ENCODE measurements at places on chromosomes 5 and 9.
A peak's percentile ranks its signal among the peaks of the same experiment; 100 is the strongest.

DNA sequence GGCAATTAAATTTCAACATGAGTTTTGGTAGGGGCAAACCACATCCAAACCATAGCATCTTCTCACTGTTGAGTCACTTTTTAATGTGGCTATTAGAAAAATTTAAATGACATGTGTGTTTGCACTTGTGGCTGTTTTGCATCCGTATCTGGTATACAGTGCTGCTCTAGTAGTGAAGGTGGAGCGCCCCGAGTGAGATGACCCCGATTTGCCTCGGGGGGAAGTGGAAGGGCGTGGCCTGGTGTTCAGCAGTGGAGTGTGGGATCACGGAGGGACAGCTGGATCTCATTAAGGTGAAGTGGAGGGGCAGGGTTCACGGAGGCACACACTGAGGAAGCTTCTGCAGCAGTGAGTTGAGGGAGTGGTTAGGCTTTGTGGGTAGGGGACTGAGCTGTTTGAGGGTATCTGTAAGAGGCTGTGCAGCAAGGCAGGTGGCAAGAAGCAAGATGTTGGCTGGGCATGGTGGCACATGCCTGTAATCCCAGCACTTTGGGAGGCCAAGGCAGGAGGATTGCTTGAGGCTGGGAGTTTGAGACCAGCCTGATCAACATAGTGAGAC, 6.2 kb upstream of the GMCL2 start:
- H3K27me3 ChIP-seq: peaks cover 19% of the 10 kb centered on the region
- H3K4me1 ChIP-seq: peaks cover 23% of the 10 kb centered on the region
- H3K4me3 ChIP-seq: no peak overlapping the region
- peaks cover 4% of the 10 kb centered on the region for H3K36me3 ChIP-seq
- H3K27ac ChIP-seq: peak overlapping the region; percentile 65
- no peak for DNase-seq

DNA sequence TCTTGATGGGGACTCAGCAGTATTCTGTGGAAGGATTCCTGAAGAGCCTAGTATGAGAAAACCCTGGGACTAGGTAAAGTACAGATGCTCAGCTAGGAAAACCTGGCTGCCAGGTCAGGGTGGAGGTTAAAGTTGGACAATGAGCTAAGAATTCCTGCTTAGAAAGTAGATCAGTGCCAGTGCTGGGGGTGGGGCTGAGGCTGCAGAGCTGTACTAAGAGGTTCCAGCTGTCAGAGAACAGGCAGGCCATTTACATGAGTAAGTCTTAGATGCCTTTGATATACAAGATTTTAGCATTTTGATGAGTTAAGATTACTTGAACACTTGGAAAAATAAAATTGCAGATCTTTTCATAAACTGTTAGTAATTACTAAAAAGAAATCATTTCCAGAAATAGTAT, 332.3 kb upstream of the NUDT12 start:
- H3K4me3 ChIP-seq: no peak overlapping the region
- no peaks in the 10 kb centered on the region for H3K4me1 ChIP-seq
- H3K36me3 ChIP-seq: no peaks in the 10 kb centered on the region
- no peaks in the 10 kb centered on the region for H3K27me3 ChIP-seq

DNA sequence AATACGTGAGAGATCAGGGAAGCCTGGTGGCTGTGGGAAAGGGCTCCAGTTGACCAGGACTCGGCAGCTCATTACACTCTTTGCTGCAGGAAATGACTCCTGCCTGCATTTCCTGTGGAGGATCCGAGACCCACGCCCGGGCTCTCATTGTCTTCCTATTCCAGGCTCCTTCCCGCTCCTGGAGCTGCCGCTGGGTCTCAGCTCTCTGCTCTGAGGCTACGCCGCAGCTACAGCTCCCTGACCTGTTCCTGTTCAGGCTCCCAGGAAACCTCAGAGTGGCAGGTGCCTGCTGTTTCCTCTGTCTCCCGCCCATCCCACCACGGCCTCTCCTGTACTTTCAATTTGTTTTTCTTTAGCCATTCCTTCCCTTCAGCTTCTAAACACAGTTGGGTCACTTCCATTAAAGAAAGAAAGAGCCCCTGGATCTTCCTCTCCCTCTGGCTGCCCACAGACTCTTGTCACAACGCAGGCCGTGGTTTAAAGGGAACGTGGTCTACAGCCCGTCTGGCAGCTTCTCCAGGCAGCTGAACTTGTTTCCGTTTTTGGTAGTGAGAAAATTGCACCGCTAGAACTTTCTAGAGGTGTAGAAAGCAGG, 71.5 kb downstream of the IL6ST start:
- peak overlapping the region; percentile 76 for H3K4me3 ChIP-seq
- peaks cover 22% of the 10 kb centered on the region for H3K4me1 ChIP-seq
- peak; percentile 40 for DNase-seq
- no peaks in the 10 kb centered on the region for H3K36me3 ChIP-seq

GRCh38 chr5:116536316-116537083, 38.1 kb downstream of the SEMA6A start:
- no peak for DNase-seq
- H3K4me1 ChIP-seq: no peaks in the 10 kb centered on the region
- H3K27me3 ChIP-seq: no peaks in the 10 kb centered on the region
- H3K4me3 ChIP-seq: no peak overlapping the region

DNA sequence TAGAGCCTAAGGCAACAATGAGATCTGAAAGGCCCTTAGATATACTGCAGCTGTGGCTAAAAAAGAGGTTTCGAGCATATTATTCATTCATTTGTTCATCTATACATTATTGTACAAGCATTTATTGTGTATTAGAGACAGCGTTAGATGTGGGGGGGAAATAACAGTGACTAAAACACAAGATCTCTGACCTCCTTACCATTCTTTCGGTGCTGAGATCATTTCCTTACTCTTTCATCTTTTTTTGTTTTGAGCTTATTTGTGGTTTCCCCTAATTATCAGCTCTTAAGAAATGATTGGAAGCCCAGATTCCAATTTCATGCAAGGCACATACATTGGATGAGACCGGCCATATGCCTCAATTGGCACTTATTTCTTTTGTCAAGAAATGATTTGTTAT, 113.2 kb downstream of the SEC61B start:
- peaks cover 36% of the 10 kb centered on the region for H3K27me3 ChIP-seq
- peaks cover 14% of the 10 kb centered on the region for H3K4me1 ChIP-seq
- H3K27ac ChIP-seq: no peak overlapping the region
- DNase-seq: no peak

GRCh38 chr5:154470947-154471870, 6.8 kb downstream of the HAND1 start:
- H3K27ac ChIP-seq: no peak overlapping the region
- peaks cover 80% of the 10 kb centered on the region for H3K27me3 ChIP-seq
- H3K4me1 ChIP-seq: peaks cover 14% of the 10 kb centered on the region

GRCh38 chr5:92991581-92992067, 589.4 kb downstream of the NR2F1-AS1 start:
- H3K36me3 ChIP-seq: no peaks in the 10 kb centered on the region
- H3K27ac ChIP-seq: no peak overlapping the region
- no peak for DNase-seq
- H3K4me1 ChIP-seq: no peaks in the 10 kb centered on the region
- no peaks in the 10 kb centered on the region for H3K27me3 ChIP-seq
- no peak overlapping the region for H3K4me3 ChIP-seq

DNA sequence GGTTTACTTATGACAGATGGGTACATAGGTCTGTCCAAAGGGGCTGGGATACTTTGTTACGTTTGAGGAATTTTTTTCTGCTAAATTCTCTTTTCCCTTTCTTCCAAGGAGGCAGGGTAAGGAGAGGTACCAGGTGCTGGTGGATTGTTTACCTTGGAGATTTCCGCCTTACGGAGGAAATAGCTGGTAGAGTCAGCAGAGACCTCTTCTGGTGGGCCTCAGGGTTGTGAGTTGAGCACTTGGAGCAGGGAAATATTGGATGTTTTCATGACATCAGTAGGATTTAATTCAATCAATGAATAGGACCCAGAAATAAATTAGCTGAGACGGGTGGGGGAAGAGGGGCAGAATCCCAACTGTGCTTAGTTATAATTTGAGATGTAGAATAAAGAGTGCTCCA, 60.0 kb upstream of the TAF11L2 start:
- H3K36me3 ChIP-seq: no peaks in the 10 kb centered on the region
- H3K27ac ChIP-seq: no peak overlapping the region
- H3K4me3 ChIP-seq: no peak overlapping the region
- no peak for DNase-seq
- no peaks in the 10 kb centered on the region for H3K4me1 ChIP-seq
- H3K27me3 ChIP-seq: no peaks in the 10 kb centered on the region

DNA sequence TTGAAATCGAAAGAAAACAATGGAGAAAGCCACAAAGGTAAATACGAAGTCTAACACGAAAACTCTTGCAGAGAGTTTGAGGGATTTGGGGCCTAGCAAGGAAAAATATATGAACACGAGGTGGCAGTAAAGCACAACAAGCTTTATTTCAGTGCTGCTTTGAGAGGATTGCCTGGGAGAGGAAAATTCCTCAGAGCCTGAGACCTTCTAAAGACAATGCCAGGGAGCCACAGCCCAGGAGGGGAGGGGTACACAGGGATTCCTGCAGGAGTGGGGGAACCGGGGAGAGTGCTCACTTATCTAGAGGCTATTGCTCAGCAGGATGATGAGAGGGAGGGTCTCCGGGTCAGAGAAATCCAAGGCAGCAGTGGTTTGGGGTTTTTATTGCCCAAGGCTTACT, 134.9 kb upstream of the ADCY2 start:
- no peak overlapping the region for H3K4me3 ChIP-seq
- no peaks in the 10 kb centered on the region for H3K27me3 ChIP-seq
- DNase-seq: no peak
- H3K36me3 ChIP-seq: no peaks in the 10 kb centered on the region
- no peaks in the 10 kb centered on the region for H3K4me1 ChIP-seq
- H3K27ac ChIP-seq: no peak overlapping the region

DNA sequence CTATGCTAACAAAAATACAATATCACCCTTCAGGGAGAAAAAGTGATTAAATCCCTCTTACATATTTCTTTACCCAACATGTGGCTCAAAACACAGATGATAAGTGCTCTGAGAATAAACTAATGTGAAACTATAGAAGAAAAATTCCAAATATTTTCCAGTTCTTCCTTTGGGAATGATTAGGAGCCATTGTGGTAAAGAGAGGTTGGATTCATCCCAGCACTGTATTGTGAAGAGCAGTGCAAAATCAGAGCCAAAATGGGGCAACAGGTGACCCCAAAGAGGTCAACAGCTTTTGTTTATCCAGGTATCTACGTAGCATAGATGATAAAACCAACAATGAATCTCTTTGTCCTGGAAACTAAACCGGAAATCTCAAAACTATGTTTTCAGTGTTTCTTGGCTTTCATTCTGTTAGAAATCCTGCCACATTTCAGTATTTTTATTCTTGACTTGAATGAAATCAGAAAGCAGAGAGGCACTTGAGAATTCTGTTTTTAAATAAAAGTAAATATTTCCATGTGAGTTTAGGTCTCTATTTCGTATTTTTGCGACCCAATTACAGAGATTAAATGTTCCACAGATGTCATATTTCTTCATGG, 120.4 kb upstream of the FST start:
- H3K27me3 ChIP-seq: no peaks in the 10 kb centered on the region
- no peak overlapping the region for H3K27ac ChIP-seq
- DNase-seq: no peak
- no peak overlapping the region for H3K4me3 ChIP-seq
- no peaks in the 10 kb centered on the region for H3K36me3 ChIP-seq

GRCh38 chr5:129377504-129377903, 82.6 kb upstream of the ADAMTS19 start:
- no peaks in the 10 kb centered on the region for H3K4me1 ChIP-seq
- no peaks in the 10 kb centered on the region for H3K36me3 ChIP-seq
- no peak for DNase-seq
- H3K27me3 ChIP-seq: no peaks in the 10 kb centered on the region
- no peak overlapping the region for H3K4me3 ChIP-seq
- no peak overlapping the region for H3K27ac ChIP-seq

GRCh38 chr9:6870650-6871477, 113.1 kb downstream of the KDM4C start:
- no peak overlapping the region for H3K27ac ChIP-seq
- DNase-seq: no peak
- no peak overlapping the region for H3K4me3 ChIP-seq
- peaks cover 31% of the 10 kb centered on the region for H3K4me1 ChIP-seq
- no peaks in the 10 kb centered on the region for H3K27me3 ChIP-seq
- peaks cover 29% of the 10 kb centered on the region for H3K36me3 ChIP-seq

GRCh38 chr5:175712681-175713085, 54.8 kb downstream of the HRH2 start:
- H3K36me3 ChIP-seq: peaks cover 9% of the 10 kb centered on the region
- H3K27me3 ChIP-seq: no peaks in the 10 kb centered on the region
- no peak overlapping the region for H3K4me3 ChIP-seq
- no peak for DNase-seq

DNA sequence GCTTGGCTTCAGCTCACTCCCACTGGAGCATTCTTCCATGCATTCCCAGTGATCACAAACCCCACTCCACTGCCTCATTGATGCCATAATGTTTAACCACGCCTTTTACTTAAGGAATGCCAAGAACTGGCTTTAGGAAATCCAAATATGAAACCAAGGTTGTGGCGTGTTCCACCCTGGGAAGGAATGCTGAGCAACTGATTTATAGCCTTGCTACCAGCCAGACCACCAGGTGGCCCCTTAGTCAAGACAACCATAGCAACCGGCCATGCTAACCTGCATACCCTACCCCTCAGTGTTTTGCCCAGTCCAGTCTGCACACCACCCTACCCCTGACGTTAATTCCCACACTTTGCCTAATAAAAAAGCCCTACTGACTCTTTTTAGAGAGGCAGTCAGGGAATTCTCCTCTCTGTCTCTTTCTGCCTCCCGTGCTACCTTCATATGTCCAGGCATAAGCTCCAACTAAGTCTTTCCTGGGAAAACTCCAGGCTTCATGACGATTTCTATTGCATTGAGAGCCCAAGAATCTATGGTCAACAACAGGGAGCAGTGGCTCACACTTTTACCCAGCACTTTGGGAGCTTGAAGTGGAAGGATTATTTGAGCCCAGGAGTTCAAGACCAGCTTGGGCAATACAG, 27.0 kb upstream of the PRRC2B start:
- no peak overlapping the region for H3K4me3 ChIP-seq
- H3K27me3 ChIP-seq: no peaks in the 10 kb centered on the region
- H3K27ac ChIP-seq: no peak overlapping the region
- H3K36me3 ChIP-seq: no peaks in the 10 kb centered on the region

- H3K27ac ChIP-seq: peak overlapping the region; percentile 94
- peaks cover 59% of the 10 kb centered on the region for H3K4me1 ChIP-seq
- peaks cover 25% of the 10 kb centered on the region for H3K36me3 ChIP-seq
These were observed 1.3 kb downstream of the TXN start for GRCh38 chr9:110255034-110255462.

DNA sequence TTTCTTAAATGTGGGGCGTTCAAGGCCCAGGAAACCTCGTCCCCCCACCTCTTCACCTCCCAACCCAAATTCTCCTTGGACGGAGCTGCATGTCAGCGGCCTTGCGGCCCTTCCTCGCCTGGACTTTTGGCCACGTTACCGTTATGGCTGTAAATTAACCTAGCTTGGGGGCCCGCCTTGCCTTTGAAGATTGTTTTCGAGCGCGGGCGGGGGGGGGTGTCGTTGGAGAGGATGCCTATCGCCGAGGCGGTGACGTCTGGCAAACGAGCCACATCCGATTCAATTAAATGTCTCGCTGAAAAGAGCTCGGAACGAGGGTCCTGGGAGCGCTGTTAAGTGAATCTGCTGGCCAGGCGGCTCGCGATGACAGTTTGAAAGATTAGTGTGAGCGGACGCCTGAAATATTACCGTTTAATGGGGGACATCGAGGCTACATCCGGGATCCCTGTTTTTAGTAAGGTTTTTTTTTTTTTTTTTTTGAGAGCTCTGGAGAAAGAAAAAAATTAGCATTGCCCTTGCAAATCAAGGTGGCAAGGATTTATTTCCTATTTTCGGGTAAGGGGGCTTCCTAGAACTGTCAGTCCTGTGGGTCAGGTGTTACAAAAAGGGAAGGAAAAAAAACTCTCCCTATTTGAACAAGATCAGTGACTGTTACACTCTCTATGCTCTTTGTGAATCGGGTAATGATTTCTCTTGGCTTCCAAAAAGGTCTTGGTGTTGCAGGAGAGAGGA, 2.3 kb upstream of the NKX2-5 start:
- DNase-seq: no peak
- no peak overlapping the region for H3K4me3 ChIP-seq
- H3K27me3 ChIP-seq: peaks cover 94% of the 10 kb centered on the region
- H3K36me3 ChIP-seq: peaks cover 2% of the 10 kb centered on the region
